ENCODE measurements at places on chromosomes 3 and 15.

DNA sequence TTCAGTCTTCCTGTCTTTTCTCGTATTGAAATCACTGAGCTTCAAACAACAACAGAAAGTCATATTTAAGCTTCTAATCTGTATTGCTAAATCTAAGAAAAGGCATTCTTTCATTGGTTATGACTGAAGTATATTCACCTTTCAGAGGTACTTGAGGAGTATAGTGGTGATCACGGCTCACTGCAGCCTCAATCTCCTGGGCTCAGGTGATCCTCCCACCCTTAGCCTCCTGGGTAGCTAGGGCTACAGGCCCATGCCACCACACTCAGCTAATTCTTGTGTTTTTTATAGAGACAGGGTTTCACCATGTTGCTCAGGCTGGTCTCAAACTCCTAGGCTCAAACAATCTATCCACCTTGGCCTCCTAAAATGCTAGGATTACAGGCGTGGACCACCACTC lies 38.7 kb downstream of the WDR49 start:
- no peak for DNase-seq
- H3K27ac ChIP-seq: no peak overlapping the region
- no peaks in the 10 kb centered on the region for H3K36me3 ChIP-seq
- H3K27me3 ChIP-seq: no peaks in the 10 kb centered on the region

GRCh38 chr15:56989411-56989924 lies 71.0 kb downstream of the TCF12 start:
- H3K27me3 ChIP-seq: no peaks in the 10 kb centered on the region
- no peak overlapping the region for H3K27ac ChIP-seq
- peaks cover 18% of the 10 kb centered on the region for H3K36me3 ChIP-seq
- DNase-seq: no peak

GRCh38 chr3:113783463-113783862 lies 36.6 kb downstream of the ATP6V1A start:
- H3K27ac ChIP-seq: no peak overlapping the region
- no peaks in the 10 kb centered on the region for H3K4me1 ChIP-seq
- peaks cover 4% of the 10 kb centered on the region for H3K36me3 ChIP-seq
- DNase-seq: no peak
- H3K27me3 ChIP-seq: no peaks in the 10 kb centered on the region

DNA sequence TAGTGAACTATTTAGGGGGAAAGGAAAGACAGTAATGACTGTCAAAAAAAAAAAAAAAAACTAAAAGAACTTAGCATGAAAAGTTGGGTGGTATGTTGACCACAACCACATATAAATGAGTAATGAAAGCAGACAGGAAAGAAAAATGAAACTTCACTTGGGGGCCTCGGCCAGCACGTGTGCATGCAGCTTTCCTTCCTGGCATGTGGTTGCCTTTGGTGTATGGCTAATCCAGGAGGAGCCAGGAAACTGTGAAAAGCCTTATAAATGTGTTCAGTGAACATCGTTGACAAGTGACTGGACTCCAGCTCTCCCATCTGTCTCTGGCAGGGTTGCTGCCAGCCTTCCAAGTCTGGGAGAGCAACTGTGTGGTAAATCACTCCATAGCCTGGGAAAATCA lies 195.1 kb downstream of the DTWD1 start:
- H3K36me3 ChIP-seq: no peaks in the 10 kb centered on the region
- no peak for DNase-seq
- no peak overlapping the region for H3K27ac ChIP-seq
- H3K4me1 ChIP-seq: peaks cover 16% of the 10 kb centered on the region

- H3K36me3 ChIP-seq: peaks cover 28% of the 10 kb centered on the region
- DNase-seq: no peak
- peaks cover 12% of the 10 kb centered on the region for H3K4me1 ChIP-seq
- H3K4me3 ChIP-seq: no peak overlapping the region
- H3K27me3 ChIP-seq: no peaks in the 10 kb centered on the region
- H3K27ac ChIP-seq: no peak overlapping the region
These were observed 92.4 kb downstream of the TOP2B start for GRCh38 chr3:25572336-25572735.

DNA sequence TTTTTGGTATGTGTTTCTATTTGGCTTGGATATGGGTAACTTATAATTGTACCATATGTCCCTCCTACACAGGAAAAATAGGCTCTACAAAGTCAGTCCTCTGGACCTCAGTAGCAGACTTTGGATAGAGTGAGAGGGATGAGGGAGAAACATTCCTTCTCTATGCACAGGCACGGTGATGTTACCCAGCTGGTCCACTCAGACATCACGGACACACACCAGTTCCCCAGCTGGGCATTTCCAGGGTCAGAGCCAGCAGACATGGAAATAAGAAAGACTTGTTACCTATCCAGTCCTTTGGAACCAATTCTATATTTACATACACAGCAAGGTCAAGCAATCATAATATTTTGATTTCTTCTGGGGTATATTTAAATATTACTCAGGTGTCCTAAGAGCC lies 433.1 kb upstream of the KCNMB2 start:
- H3K4me3 ChIP-seq: no peak overlapping the region
- no peak overlapping the region for H3K27ac ChIP-seq
- H3K4me1 ChIP-seq: peaks cover 33% of the 10 kb centered on the region
- DNase-seq: no peak

DNA sequence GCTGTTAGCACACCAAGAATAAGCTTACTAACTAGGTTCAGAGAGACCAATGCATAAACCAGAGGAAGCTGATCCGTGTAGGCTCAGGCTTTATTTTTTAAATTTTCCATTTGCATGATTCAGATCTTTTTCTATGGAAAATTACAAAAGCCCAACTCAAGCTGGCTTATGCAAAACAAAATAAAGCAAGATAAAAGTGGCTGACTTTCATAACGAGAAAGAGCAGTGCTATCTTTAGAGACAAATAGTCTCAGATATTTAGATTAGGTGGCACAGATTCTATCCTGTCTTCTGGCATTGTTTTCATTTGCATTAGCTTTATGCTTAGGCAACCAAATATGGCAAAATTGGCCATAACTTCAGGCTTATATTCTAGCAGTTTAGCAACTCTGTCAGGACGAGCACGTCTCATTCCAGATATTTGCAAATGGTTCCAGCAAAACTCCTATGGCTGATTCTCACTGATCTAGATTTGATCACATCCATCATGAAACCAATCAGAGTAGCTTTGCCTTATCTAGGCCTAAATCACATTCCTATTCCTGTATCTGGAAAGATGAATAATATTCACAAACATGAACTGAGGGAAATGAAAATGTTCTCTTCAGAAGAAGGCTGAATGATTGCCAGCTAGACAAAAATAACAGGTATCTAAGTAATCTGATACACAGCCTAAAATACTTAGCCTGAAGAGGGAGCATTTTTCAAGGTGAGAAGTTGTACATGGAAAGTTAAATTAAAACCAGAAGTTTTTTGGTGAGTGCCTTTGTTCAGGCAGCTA lies 216.4 kb upstream of the DPPA4 start:
- DNase-seq: no peak
- no peaks in the 10 kb centered on the region for H3K27me3 ChIP-seq
- no peak overlapping the region for H3K4me3 ChIP-seq

DNA sequence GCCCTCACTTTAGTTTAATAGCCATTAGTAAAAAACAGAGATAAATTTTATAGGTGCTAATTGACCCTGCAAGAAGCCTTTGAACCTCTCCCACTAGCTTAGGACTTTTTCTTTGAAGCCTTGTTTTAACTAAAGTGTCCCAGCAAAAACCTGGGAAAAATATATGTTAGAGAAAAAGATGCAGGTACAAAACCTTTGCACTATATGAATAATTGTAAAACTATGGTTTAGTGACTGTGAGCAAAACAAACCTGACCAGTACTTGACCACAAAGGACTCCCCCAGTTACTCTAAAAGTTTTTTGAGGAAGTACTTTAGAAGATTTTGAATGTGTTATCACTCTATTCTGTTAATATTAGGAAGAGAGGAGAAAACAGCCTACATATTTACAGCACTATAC lies 123.3 kb upstream of the TP63 start:
- H3K27me3 ChIP-seq: peaks cover 4% of the 10 kb centered on the region
- H3K27ac ChIP-seq: no peak overlapping the region
- H3K4me3 ChIP-seq: no peak overlapping the region
- DNase-seq: no peak
- no peaks in the 10 kb centered on the region for H3K36me3 ChIP-seq

DNA sequence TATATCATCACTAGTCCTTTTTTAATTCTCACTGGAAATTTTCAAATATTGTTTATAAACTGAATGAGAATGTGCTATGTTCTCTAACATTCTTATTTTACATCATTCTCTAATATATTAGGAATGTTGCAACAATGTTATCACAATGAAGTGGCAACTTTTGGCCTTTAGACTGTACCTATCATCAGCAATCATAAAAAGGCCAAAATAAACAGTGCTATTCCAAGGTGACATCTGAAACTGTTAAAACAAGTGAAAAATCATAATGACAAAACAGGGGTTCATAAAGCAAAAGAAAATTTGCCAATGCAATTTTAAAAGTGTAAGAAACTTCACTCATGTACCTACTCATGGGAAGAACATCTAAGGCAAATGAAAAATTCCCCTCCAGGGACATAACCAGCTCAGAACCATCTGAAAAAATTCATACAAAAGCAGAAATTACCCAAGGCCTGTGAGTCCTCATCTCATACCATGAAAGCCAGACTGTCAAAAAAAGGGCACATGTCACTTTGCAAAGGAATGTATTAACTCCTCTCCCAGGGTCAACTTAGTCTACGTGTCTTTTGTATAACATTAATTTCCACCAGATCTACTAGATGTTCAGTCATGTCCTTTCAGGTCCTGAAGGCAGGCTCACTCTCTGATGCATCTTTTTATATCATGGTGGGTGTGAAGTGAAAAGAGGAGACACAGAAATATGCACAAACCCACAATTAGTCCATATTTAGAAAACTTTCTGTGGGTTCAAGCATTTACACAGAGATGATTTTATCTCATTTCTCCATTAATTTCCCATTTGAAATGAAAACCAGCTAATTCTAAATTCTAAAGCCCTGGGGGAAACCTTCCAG lies 211.9 kb downstream of the CBLB start:
- peaks cover 30% of the 10 kb centered on the region for H3K36me3 ChIP-seq
- DNase-seq: no peak
- H3K4me1 ChIP-seq: peaks cover 8% of the 10 kb centered on the region
- no peaks in the 10 kb centered on the region for H3K27me3 ChIP-seq
- H3K4me3 ChIP-seq: no peak overlapping the region

GRCh38 chr3:51282931-51283330 lies 102.2 kb upstream of the MANF start:
- H3K27me3 ChIP-seq: no peaks in the 10 kb centered on the region
- no peaks in the 10 kb centered on the region for H3K4me1 ChIP-seq
- H3K36me3 ChIP-seq: peaks cover 21% of the 10 kb centered on the region
- no peak overlapping the region for H3K4me3 ChIP-seq
- no peak for DNase-seq

DNA sequence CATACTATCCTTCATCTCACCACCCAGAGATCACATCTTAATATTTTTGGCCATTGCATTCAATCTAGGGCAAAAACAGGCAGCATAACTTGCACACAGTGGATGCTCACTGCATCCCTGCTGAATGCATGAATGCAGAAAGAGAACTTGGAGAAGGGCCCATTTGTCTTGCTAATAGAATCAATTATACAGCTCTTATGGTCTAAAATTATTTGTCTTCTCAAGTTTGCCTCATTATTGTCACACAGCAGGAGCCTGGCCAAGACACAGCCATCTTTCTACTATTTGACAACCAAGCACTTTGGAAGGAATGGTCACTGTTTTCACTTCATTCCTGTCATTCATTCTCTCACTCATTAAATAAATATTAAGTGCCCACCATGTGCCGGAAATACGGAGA lies 1.2 kb upstream of the ARHGEF26 start:
- DNase-seq: no peak
- H3K36me3 ChIP-seq: no peaks in the 10 kb centered on the region
- H3K27me3 ChIP-seq: peaks cover 28% of the 10 kb centered on the region
- H3K27ac ChIP-seq: no peak overlapping the region
- peak overlapping the region; percentile 89 for H3K4me3 ChIP-seq

DNA sequence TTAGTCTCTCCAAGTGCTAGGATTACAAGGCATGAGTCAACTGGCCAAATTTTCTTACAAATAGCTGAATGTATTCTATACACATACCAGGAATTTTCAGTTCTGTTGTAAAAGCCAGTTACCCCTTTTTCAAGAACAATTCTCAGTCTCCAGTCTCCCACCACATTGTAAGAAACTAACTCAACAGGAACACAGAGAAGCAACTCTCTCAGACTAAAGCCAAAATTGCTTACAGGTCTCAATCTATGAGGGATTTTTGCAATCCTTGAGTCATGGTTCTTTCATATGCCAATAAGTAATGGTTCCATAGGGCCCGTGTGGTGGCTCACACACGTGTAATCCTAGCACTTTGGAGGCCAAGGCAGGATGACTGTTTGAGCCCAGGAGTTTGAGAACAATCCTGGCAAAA lies 8.5 kb downstream of the IP6K2 start:
- H3K36me3 ChIP-seq: peaks cover 38% of the 10 kb centered on the region
- peaks cover 20% of the 10 kb centered on the region for H3K4me1 ChIP-seq
- peak overlapping the region; percentile 44 for H3K4me3 ChIP-seq
- H3K27me3 ChIP-seq: no peaks in the 10 kb centered on the region

- H3K27me3 ChIP-seq: peaks cover 29% of the 10 kb centered on the region
- H3K4me3 ChIP-seq: no peak overlapping the region
- no peak overlapping the region for H3K27ac ChIP-seq
- no peaks in the 10 kb centered on the region for H3K36me3 ChIP-seq
- no peak for DNase-seq
- no peaks in the 10 kb centered on the region for H3K4me1 ChIP-seq
These were observed 27.5 kb upstream of the ACAN start for GRCh38 chr15:88775776-88776175.

DNA sequence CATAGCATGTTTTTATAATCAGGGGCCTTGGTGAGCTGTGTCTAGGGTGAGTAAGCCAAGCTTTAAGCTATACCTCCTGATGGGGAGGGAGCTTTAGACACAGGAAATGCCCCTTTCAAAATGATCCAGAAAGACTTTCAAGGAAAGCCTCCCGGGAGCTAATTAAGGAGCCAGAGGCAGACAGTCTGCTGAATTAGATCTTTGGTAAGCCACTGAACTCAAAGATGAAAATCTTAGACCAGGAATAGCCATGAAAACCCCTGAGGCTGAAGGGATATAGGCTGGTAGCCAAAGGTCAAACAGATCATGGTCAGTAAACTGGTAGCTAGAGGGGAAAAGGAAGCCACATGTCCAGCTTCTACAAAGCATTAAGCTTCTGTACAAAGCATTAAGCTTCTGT lies 42.7 kb upstream of the GAP43 start:
- no peak overlapping the region for H3K27ac ChIP-seq
- H3K4me3 ChIP-seq: no peak overlapping the region
- no peak for DNase-seq
- H3K27me3 ChIP-seq: no peaks in the 10 kb centered on the region
- no peaks in the 10 kb centered on the region for H3K36me3 ChIP-seq

- H3K4me3 ChIP-seq: no peak overlapping the region
- H3K27ac ChIP-seq: no peak overlapping the region
- no peaks in the 10 kb centered on the region for H3K27me3 ChIP-seq
- H3K4me1 ChIP-seq: peaks cover 29% of the 10 kb centered on the region
- no peak for DNase-seq
- H3K36me3 ChIP-seq: peaks cover 4% of the 10 kb centered on the region
These were observed 44.0 kb downstream of the EIF4E3 start for GRCh38 chr3:71681224-71681668.

Data from type B pancreatic cell (in vitro differentiated cells).